ENCODE measurements at places on chromosomes 7 and 10.

- no peak for DNase-seq
Observed at GRCh38 chr7:108178398-108178797, 48.2 kb upstream of the LAMB4 start.

DNA sequence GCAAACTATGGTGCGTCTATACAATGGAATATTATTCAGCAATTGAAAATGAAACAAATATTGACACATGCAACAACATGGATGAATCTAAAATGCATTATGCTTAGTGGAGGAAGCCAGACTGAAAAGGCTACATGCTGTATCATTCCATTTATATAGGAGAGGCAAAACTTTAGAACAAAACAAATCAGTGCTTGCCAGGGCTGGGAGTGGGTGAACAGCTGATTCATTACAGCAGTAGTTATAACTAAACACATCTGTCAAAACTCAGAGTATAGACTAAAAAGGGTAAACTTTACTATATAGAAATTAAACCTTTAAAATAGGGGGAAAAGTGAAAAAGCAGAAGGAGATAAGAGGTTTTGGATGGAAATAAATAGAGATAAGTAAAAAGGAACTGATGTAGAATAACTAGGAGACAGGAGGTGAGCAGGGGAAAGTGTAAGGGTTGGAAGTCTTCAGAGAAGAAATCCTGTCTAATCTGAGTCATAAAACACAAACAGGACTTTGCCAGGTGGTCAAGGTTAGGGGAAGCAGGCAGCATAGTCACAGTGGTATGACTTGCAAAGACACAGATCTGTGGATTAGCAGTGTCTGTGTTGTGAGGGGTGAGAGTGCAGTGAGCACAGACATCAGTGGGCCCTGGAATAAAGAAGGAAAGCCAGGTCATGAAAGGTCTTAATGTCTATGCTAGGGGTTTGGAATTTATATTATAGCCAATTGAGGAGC is 349.8 kb downstream of the PHTF2 start:
- no peak for DNase-seq

DNA sequence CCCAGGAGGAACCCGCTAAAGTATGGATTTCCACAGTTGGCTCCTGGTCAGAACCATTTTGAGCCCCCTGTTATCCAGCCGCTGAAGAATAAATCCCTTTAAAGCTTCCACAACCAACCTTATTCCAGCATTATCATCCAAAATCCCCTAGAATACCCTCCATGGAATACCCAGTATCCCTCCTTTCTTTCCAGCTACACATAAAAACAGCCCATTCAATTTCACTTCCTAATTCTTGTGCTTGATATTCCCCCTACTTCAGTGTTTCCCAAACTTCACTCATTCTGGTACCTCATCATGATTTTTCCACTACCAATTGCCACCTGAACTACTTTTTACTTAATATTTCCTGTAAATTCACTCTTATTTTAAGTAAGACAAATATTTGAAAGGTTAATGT is 3.1 kb downstream of the MACC1 start:
- DNase-seq = no peak

DNA sequence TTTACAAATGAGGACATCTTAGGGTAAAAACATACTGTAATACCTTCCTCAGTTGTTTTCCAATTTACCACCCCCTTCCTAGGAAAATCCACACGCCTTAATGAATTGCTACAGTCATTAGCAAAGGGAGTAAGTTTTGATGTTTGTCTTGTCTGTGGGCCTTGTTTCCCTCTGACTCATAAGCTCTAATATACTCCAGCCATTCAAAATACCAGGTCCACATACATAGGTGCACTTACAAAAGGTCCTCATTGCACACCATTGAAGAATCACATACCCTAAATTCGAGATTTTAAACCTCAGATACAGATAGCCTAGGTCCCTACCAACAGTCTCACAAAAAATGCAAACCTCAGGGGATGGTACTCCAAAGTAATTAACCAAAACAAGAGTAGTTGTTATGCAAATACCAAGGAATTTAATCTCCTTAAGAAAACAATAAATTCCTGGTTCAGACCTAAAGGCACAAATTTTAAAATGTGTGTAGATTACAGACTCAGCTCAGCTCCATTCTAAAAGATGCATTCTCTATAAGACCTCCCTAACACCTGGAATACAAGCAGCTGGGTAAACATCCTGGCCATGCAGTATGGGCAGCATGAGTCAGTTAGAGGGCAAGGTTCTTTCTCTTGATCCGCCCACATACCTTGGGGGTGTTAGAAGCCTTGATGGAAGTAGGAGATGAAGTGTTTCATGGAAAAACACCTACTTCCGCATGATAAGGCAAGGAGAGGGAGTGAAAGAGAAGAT is 3.0 kb upstream of the LIPK start:
- no peak for DNase-seq

- no peak for DNase-seq
Observed at GRCh38 chr10:103547391-103547946, 54.0 kb downstream of the NEURL1 start.

GRCh38 chr7:74511345-74511744 is 57.6 kb downstream of the GTF2IRD1 start:
- DNase-seq = no peak

GRCh38 chr7:73779517-73779916 is 9.4 kb upstream of the CLDN3 start:
- DNase-seq = no peak

- no peak for DNase-seq
Observed at GRCh38 chr10:114802177-114802576, 19.4 kb upstream of the FHIP2A start.

- no peak for DNase-seq
Observed at GRCh38 chr10:93113042-93113441, 39.3 kb downstream of the CYP26A1 start.

DNA sequence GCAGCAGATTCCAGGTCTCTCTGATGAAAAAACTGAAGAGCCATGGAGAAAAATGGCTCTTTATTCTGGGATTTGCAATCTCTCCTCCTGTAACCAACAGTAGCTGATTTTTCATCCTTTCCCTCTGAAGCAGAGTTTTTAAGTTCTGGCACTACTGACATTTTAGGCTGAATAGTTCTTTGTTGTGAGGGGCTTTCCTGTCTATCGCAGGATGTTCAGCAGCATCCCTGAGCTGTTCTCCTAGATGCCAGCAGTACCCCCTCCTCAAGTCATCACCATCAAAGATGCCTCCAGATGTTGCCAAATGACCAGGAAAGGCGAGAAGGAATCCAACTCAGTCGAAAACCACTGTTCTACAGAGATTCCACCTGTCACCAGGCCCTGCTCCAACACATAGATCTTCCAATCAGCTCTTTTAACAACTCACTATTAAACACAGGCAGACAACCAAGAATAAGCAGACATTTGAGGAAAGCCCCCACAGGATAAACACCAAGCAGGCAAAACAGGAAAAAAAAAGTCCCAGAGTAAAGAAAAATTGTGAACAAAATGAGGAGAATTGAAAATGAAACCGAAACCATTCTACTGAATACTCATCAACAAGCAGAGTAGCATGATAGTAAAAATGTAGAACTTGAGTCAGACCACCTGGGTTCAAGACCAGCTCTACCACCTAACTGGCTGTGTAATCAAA is 124.8 kb downstream of the MPP7 start:
- DNase-seq = no peak

GRCh38 chr7:47807756-47808155 is 140.5 kb downstream of the PKD1L1 start:
- DNase-seq = no peak

- no peak for DNase-seq
Observed at GRCh38 chr7:22250390-22250789, 106.6 kb downstream of the RAPGEF5 start.

DNA sequence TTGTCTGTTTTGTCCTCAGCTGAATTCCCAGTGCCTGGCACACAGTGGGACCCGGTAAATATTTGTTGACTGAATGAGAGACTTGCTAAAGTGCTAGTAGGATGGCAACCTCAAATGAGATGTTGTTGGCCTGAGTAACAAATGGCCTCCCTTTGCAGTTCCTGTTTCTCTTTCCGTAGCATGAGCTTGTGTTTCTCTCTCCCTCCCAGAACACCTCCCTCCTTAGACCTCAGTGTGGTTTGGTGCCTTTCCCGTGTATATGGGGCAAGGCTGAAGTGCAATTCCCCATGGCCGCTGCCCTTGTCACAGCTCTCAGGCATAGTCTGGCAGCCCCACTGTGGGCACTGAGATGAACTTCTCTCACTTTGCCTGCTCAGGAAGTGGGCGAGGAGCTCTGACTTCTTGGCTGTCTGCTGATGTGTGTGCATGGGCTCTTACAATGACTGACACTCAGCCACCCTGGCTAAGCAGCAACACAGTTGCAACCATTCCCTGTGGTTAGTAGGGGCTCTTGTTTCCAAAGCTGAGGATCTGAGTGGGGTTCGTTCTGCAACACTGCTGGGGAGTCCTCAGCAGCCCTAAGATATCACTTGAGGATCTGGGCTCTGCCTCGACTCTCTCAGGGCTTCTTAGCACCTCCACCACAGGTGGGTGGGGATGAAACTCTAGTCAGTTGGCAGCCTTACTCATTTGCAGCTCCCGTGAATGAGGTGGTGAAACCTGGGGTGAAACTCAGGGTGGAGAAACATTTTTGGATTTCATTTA is 136.1 kb downstream of the ICA1 start:
- no peak for DNase-seq

DNA sequence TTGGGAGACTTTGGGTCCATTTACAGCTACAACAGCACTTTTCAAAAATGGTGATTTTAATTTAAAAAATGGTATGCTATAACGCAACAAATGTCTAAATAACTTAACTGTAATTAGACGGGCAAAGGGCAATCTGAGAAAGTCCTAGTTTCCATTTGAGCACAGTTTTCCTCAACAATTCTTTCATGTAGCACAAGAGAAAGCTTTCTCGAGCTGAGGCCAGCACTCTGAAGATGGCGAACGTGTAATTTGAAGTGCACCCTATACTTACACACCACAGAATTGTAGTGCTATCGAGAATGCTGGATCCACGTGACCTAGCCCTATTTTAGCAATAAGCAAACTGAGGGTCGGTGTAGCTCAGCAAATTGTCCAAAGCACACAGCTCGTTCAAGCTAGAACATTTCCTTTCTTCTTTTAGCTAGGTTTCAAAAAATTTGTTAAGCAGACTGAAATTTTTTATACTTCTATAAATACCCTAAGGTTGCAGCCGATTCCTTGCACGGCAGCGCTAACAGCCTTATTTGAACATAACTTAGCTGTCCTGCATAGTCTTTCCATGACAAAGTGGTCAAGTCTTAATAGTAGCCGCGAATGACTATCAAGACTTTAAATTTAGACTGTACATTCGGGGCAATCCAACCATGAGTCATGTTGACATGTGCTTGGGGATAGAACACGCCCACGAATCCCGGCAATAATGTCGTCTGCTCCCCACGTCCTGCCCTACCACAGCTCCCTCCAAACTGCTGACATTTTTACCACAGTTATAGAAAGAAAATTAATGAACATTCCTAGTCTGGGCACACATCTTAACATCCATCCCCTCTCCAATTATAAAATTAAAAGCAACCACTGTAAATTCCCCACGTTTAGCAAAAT is 10.0 kb downstream of the KLF6 start:
- no peak for DNase-seq

DNA sequence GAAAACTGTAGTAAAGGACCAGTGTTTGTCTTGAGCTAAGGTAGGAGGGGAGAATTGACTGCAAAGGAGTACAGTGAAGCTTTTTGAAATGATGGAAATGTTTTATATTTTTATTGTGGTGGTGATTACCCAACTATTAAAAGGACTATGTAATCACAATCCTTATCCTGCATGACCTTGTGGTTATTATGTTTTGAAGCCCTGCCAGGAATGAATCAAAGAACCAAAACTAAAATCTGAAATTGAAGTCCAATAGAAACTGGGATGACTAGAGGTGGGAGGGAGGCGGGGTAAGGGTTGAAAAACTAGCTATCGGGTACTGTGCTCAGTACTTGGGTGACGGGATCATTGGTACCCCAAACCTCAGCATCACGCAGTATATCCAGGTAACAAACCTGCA is 8.2 kb downstream of the CCDC7 start:
- DNase-seq = no peak

GRCh38 chr10:116444527-116445142 is 17.0 kb downstream of the PNLIPRP3 start:
- no peak for DNase-seq

DNA sequence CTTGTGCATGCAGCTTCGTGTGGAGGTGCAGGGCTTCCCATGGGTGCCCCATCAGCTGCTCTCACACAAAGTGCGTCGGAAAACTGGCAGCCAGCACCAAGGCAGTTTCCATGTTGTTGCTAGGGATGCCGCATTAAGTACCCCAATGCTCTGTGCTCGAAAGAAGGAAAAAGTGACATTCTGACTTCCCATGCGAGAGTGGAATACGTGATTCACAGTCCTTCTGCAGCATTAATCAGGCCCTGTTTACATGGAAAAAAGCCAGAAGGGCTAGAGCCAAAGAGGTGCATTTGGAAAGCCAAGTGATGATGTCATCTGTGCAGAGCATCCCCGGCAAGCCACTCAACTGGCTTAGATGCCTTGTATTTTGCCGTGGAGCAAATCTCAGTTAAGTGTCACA is 258.3 kb downstream of the GATA3 start:
- DNase-seq = no peak

GRCh38 chr7:123425246-123425645 is 109.1 kb downstream of the IQUB start:
- no peak for DNase-seq

- no peak for DNase-seq
Observed at GRCh38 chr7:116030651-116031276, at the start of gene TFEC. Gene TFEC, minus strand, starts transcription at chr7:116030763. Its CDS starts 46,322 bp downstream, at chr7:115984441.

DNA sequence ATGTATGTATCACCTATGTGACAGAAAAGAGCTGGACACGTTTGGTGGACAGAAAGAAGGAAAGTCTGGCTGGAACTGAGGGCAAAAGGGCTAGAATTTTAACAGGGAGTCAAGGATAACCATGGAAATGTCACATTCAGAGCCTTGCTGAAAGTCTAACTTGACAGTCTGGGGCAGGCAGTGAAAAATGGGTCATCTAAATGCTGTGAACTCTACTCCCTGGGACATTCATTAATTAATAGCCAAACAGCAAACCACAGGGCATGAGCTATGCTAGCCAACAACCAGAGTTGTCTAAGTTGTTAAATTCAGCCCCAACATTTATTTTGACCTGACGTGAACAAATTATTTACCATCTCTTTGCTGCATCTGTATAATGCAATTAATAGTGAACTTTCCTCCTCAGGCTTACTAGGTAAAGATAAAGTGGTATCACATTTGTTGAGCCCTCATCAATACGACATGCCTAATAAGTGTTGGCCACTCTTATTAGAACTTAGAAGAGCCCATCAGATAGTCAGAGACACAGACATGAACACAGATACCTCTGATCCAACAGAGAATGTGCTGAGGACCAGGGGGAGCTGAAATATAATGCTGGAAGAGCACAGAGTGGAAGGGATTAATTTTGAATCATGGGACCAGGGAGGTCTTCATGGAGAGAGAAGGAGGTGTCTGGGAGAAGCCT is 109.9 kb downstream of the SORCS1 start:
- DNase-seq = no peak

Data from cortex of kidney (tissue), 1 donor.